ENCODE measurements at places on chromosomes 2 and 18. TPM values are rescaled to one million over a fixed set of nuclear protein-coding genes. Genes with fewer than 3 reads are reported as not detected.

The ZSWIM2 gene
- not detected for total RNA-seq

The TMEM247 gene
- total RNA-seq: not detected

DNA sequence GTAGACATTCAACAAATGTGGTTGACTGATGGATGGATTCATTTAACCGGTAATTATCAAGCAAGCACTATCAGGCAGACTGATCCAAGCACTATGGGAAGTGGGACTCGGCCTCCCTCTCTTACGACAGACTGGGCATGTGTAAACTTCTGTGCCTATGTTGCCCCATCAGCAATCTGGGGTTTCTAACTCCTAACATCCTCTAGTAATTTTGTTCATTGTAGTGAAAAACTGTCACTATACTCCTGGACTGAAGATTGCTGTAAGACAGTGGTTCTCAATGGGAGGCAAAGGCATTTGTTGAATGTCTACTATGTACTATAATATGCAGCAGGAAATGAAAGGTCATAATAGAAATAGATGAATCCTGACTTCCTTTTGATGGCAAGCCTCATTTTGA is 51.2 kb upstream of the CREB1 start:
- no peak overlapping the region for H3K4me3 ChIP-seq
- no peak for DNase-seq
- H3K27me3 ChIP-seq: no peaks in the 10 kb centered on the region
- H3K36me3 ChIP-seq: no peaks in the 10 kb centered on the region
- H3K27ac ChIP-seq: no peak overlapping the region

DNA sequence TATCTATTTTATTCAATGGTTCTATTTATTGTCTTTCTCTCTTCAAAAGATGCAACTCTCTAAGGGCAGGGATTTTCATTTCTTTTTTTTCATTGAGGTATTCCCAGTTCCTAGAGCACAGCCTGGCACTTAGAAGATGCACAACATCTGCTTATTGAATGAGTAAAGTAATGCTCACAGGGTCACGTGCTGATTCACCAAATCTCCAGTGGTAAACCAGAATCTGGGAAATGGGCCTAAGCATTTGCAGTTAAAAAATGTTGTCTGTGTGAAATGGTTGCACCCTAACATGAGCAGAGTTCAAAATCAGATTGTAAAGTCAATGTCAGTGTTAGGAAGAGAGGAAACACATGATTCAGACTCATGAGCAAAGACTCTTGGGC is 15.8 kb downstream of the SLC8A1 start:
- H3K4me3 ChIP-seq: no peak overlapping the region
- no peak for DNase-seq
- peak overlapping the region; percentile 68 for H3K27ac ChIP-seq
- no peaks in the 10 kb centered on the region for H3K27me3 ChIP-seq

DNA sequence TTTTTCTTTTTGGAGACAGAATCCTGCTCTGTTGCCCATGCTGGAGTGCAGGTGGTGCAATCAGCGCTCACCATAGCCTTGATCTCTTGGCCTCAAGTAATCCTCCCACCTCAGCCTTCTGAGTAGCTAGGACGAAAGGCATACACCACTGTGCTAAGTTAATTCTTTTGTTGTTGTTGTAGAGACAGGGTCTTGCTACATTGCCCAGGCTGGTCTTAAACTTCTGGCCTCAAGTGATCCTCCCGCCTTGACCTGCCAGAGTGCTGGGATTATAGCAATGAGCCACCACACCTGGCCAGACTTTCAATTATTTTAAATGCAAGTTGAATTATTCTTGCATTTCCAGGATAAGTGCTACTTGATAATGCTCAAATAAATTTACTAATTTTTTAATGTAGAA is 126.5 kb downstream of the DTNB start:
- H3K4me1 ChIP-seq: no peaks in the 10 kb centered on the region
- H3K27ac ChIP-seq: no peak overlapping the region
- DNase-seq: no peak
- H3K36me3 ChIP-seq: no peaks in the 10 kb centered on the region
- no peaks in the 10 kb centered on the region for H3K27me3 ChIP-seq

GRCh38 chr2:32626639-32627221 is 1.1 kb upstream of the TTC27 start:
- H3K4me3 ChIP-seq: peak overlapping the region; percentile 85
- H3K4me1 ChIP-seq: peaks cover 28% of the 10 kb centered on the region
- H3K27me3 ChIP-seq: no peaks in the 10 kb centered on the region
- no peaks in the 10 kb centered on the region for H3K36me3 ChIP-seq
- no peak for DNase-seq

DNA sequence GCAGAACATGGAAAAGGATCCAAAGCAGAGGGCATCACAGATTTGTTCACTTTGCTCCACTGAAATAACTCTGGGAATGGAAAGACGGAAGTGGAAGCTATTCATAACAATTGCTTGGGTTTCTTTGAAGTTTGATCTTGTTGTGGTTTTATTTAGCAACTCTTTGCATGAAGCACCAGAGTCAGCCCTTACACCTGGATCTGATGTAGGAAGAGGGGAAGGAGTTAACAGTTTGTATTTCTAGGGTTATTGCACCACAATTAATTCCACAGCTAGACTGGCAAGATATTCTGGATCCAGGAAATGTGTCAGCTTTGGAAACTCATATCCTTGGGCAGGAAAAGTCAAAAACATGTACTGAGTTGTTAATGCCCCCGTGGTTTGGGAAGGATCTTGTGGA is 1143.4 kb downstream of the CNTNAP5 start:
- H3K27me3 ChIP-seq: no peaks in the 10 kb centered on the region
- H3K4me3 ChIP-seq: no peak overlapping the region

- H3K27me3 ChIP-seq: peaks cover 68% of the 10 kb centered on the region
- H3K4me3 ChIP-seq: peak within 1 kb of the TSS; percentile 55
- no peak for DNase-seq
- H3K36me3 ChIP-seq: no peaks in the 10 kb centered on the region
- no peak within 1 kb of the TSS for H3K27ac ChIP-seq
These were observed at the start of gene ERBB4 for GRCh38 chr2:212538305-212539071. Gene ERBB4, minus strand, starts transcription at chr2:212538802. Its CDS starts 272 bp downstream, at chr2:212538530.

DNA sequence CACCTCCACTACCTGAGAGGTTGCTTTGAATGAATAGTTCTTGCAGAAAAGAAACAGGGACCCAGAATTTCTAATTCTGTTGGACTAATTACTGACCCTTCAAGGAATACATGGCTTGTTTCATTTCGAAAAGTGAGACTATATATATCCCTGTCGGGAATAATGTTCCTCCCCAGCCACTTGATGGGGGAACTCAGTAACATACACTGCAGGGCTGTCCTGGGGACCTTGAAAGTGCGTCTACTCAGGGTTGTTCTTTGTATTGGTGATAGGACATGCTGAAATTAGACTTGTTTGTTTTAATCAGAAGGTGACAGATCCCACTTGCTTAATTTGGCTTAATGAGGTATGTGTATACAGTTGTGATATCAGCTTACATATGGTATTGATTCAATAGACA is 25.5 kb downstream of the MGAT5 start:
- H3K27me3 ChIP-seq: no peaks in the 10 kb centered on the region
- H3K36me3 ChIP-seq: no peaks in the 10 kb centered on the region
- no peak for DNase-seq

The DYSF gene
- total RNA-seq: 17.3 TPM

DNA sequence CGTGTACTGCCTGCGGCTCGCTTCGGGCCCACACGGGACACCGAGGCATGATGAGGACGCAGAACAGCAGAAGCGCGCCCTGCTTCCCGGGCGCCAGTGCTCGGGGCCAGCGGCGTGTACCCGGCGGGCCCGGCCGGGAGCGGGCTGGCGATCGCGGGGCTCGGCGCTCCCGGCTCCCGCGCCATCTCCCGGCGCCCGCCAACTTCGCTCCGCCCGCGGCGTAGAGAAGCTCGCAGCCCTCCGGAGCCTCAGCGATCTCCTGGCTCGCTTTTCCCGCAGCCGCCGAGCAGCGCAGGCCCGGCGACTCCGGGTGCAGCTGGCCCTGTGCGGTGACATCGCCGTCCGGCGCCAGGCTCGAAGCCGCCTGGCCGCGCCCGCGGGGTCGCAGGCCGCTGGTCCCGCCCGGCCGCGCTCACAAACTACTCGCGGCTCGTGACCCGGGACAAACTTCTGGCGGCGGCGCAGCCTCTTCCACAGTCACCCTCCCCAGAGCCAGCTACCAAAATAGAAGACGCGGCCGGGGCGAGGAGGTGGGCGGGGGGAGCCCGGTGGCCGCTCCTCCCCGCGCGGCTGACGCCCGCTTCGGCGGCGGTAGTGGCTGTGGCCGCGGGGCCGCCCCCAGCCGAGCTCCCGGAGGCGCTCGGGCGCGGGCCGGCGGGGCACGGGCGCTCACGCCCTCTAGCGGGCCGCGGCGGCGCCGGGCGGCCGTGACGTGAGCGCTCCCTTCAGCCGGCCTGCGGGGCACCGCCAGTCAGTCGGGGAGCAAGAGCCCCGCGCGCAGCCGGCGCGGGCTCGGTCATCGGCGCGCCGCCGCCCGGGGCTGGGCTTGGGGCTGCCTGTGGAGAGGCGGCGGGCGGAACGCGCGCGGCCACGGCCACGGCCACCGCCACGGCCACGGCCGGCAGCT is at the start of gene PTPRM:
TSS of gene PTPRM (plus strand) at position 750 of the 907 bp plus-strand sequence. CDS start 503 bp downstream, outside the sequence.
- peak within 1 kb of the TSS; percentile 92 for H3K27ac ChIP-seq
- H3K4me1 ChIP-seq: peaks cover 9% of the 10 kb centered on the region
- H3K36me3 ChIP-seq: no peaks in the 10 kb centered on the region
- peak; percentile 72 for DNase-seq
- H3K4me3 ChIP-seq: peak within 1 kb of the TSS; percentile 69

The RGPD3 gene
- 0.41 TPM for total RNA-seq

The ANKRD30B gene
- total RNA-seq: not detected

DNA sequence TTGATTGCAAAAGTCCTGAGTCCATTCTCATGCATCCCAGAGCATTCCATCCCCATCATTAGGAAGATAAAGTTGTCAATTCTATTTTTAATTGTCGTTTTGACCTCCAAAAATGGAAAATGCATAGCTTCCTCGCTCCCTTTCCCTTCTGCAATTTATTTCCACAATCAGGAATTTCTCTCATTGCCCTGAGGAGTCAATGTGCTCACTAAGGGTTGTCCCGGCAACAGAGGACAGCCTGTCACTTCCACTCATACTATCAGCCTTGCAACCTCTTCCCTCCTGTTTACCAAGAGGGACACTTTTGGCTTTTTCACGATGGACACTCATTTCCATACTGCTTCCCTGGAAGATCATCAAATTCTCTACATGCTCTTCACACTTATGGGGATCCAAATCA is 164.8 kb downstream of the MYO5B start:
- H3K4me1 ChIP-seq: no peaks in the 10 kb centered on the region
- H3K27ac ChIP-seq: no peak overlapping the region
- no peak overlapping the region for H3K4me3 ChIP-seq
- no peaks in the 10 kb centered on the region for H3K27me3 ChIP-seq

DNA sequence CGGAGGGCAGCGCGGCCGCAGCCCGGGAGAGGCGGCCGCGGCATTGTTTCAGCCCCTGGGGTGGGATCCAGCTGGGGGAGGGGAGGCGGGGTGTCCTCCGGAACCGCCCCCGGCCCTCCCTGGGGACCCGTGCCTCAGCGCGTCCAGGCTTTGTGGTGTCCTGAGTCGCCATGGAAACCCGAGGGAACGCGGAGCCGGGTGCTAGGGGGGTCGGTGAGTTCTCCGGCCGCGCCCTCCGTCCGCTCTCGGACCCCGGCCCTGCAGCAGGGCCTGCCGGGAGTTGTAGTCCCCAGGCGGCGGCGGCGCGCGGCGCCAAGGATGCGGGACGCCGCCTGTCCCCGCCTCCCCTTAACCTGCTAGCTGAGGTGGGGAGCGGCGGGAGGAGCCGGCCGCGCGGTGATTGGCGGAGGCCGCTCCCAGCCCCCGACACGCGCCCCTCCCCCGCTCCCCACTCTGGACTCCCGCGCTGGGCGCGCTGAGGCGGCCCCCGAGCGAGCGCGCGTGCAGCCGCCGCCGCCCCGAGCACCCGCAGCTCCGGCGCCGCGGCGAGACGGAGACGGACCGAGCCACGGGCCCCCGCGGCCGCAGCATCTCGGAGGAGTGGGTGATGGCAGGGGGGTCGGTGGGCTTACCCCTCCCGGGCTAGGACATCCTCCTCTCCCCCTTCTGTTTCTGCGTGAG is at the start of gene DPYSL5:
TSS of gene DPYSL5 (plus strand) at position 478 of the 681 bp plus-strand sequence. CDS start 50,368 bp downstream, outside the sequence.
- H3K36me3 ChIP-seq: no peaks in the 10 kb centered on the region
- no peak within 1 kb of the TSS for H3K27ac ChIP-seq

DNA sequence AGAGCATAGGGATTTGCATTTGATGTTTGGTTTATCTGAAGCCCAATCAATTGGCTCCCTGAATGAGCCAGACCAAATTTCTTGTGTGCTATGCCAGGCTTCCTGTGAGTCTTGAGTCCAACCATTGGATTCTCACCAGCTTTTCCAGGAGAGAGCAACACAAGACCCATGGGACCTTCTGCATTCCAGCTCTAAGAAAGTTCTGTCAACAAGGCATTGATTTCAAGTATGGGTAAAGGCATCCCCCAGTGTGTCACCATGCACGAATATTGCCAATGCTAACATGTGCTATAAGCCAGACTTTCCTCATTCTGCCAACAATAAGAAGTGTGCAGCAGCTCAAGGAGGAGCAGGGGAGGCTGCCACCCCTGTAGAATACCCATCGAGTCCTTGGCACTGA is 266.6 kb downstream of the ETAA1 start:
- no peaks in the 10 kb centered on the region for H3K36me3 ChIP-seq
- H3K27me3 ChIP-seq: no peaks in the 10 kb centered on the region
- H3K27ac ChIP-seq: no peak overlapping the region

DNA sequence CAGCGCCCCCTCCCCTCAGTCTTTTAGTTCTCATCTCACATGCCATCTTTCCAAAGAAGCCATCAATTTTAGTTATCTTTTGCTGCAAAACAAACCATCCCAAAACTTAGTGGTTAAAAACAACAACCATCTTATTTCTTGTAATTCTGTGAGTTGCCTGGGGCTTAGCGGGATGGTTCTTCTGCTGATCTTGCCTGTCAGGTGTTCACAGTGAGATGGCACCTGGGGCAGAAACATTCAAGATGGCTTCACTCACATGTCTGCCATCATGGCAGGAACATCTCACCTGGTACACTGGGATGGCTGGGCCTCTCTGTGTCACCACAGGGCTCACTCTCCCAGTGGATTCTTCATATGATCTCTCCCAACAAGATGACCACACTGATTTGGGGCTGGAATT is 144.5 kb upstream of the MSH6 start:
- no peaks in the 10 kb centered on the region for H3K27me3 ChIP-seq
- H3K36me3 ChIP-seq: no peaks in the 10 kb centered on the region
- no peak for DNase-seq
- H3K4me1 ChIP-seq: peaks cover 3% of the 10 kb centered on the region
- no peak overlapping the region for H3K4me3 ChIP-seq

GRCh38 chr2:16509042-16509441 is 156.6 kb downstream of the CYRIA start:
- no peaks in the 10 kb centered on the region for H3K36me3 ChIP-seq
- no peak overlapping the region for H3K27ac ChIP-seq
- H3K4me3 ChIP-seq: no peak overlapping the region
- peaks cover 46% of the 10 kb centered on the region for H3K27me3 ChIP-seq
- peaks cover 10% of the 10 kb centered on the region for H3K4me1 ChIP-seq

The CDH7 gene
- not detected for total RNA-seq

- H3K27me3 ChIP-seq: no peaks in the 10 kb centered on the region
- peak; percentile 61 for DNase-seq
- H3K4me3 ChIP-seq: no peak overlapping the region
- H3K36me3 ChIP-seq: no peaks in the 10 kb centered on the region
- peak overlapping the region; percentile 36 for H3K27ac ChIP-seq
- H3K4me1 ChIP-seq: peaks cover 22% of the 10 kb centered on the region
These were observed 342.0 kb downstream of the HRH4 start for GRCh38 chr18:24802456-24802855.

The SERPINB13 gene
- not detected for total RNA-seq

The ERBB4 gene
- total RNA-seq: 12.7 TPM

The ABCB11 gene
- 18.4 TPM for total RNA-seq
